Hematopoietic multipotent progenitor cell treated with erythropoietin and hydrocortisone succinate and interleukin-3 and kit ligand, for 8 days (in vitro differentiated cells): ENCODE measurements at places on chromosomes 6 and 20.

DNA sequence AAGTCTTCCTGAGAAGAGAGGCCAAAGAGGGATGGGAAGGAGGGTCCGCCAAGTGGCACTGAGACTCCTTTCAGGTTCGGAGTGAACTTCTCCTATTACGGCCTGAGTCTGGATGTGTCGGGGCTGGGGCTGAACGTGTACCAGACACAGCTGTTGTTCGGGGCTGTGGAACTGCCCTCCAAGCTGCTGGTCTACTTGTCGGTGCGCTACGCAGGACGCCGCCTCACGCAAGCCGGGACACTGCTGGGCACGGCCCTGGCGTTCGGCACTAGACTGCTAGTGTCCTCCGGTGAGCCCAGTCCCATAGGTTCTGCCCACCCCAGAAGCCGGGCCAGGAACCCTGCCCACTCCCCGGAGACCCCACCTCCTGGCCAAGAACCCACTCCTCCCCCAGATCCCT is 4.1 kb downstream of the SLC22A7 start:
- no peak for DNase-seq

DNA sequence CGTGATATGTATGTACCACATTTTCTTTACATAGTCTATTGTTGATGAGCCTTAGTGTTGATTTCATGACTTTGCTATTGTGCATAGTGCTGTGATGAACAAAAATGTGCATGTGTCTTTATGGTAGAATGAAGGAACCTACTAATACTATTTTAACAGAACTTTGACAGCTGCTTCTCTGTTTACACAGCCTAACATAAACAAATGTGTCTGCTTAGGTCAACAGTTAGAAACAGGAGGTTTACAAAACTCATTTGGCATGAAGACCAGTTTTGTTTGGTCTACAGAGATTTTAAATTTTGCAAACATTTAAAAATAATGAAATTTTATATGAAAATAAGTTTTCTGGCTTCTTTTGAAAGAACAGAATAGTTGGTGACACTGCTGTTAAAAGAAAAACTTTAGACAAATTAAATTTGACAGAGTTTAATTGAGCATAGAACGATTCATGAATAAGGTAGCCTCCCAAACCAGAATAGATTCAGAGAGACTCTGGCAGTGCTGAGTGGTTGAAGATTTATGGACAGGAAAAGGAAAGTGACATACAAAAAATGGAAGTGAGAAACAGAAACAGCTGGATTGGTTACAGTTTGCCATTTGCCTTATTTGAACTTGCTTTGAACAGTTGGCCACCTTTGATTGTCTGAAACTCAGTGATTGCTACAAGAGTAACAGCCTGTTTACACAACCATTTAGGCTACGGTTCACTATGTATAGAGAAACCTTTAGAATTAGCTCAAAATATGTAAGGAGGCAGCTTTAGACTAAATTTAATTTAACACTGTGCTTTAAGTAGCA is 715.8 kb upstream of the HS3ST5 start:
- DNase-seq = no peak

DNA sequence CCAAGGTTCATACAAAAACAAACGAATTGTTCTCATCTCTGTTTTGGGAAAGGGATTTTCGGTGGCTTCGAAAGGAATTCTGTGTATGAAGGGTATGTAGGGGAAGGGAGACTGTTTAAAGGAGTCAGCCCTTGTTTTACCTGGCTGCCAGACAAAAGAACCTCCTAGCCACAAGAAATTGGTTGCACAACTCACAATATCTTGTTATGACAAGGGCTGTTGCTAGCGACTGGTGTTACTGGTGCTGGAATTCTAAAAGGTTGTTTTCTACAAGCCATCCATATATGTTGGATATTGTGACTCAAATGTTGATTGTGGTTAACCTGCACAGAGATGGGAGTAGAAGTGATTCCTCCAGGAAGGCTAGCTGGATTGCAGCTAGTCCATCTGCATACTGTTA is 34.6 kb upstream of the CITED2 start:
- no peak for DNase-seq

GRCh38 chr6:126086560-126086959 is 100.2 kb downstream of the TRMT11 start:
- no peak for DNase-seq

DNA sequence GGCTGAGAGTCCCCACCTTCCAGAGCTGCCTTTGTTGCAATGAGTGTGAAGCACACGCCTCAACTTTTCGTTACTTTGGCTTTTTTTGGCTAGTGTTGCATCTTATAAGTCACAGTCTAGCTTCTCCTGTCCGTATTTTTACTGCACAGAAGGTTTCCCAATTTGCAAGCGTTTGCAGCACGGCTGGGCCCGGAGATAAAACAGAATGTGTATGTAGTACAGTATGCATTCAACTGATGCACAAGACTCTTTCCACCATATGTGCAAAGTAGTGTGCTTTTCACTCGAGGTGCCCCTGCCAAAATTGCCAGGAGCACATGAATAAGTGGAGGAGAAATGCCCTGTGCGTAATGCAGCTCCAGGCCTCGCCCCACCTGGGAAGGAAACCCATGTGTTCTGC is 79.6 kb downstream of the SOBP start:
- DNase-seq = no peak

DNA sequence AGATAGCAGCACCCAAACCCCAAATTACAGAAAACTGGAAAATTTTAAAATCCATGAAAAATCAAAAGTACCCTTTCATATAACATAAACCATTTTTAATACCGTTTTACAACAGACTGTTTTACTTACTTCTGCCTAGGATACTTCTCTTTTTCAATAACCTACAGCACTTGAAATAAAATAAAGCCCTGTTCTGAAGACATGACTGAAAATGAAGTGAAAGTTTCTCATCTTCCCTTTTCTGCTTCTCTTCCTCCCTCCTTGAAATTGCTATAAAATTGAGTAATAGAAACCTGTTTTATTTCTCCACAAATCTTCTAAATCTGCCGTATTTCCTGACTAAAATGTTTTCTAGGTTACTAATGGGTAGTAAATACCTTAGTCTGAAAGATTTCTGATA is 20.3 kb downstream of the MMS22L start:
- no peak for DNase-seq

DNA sequence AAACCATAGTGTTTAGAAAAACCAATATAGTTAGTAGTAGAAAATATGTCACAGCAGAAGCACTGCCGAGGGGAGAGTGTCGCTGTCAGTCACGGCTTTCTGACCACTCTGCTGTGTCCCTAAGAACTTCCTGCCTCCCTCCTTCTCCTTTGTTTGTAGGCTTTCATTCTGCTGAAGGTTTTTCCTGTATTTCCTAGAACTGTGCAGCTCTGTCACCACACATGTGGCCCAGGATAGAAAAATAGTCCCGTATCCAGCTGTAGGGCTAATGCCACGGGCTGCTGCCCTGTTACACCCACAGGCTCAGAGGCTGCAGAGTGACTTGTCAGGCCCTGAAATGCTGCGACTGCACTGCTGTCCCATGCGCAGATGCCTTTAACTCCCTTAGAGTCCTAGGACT is 52.6 kb upstream of the SYNJ2 start:
- DNase-seq = no peak

DNA sequence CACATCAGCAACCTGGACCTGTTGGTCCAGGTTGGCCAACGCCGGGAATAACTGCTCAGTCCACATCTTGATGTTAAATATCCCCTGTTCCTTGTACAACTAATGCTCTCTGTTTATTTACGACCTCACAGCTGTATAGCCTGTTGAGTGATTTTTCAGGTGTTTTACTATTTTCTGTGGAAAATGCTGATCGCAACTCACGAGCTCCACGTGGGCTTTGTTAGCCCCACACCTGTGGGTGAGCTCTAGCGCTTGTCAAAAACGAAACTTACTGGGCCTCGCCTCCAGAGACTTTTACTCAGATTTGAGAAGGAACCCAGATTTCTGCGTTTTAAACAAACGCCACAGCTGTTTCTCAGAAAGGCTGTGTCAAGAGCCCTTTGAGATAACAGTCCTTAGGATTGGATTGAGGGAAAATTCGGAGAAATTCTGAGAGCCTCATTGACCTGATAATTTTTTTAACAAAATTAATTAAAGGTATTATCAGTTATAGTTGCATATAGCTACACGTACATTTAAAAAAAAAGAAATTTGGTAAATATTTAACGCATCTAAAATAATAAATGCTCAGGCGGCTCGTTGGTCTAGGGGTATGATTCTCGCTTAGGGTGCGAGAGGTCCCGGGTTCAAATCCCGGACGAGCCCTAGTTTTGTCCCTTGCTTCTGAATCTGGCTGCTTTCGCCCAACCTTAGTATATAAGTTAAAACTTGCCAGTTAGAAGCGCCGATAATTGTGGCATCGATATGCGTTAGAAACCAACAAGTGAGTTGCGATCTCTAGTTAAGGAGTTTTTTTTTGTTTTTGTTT is 16.7 kb downstream of the HMGN4 start:
- peak; percentile 87 for DNase-seq

DNA sequence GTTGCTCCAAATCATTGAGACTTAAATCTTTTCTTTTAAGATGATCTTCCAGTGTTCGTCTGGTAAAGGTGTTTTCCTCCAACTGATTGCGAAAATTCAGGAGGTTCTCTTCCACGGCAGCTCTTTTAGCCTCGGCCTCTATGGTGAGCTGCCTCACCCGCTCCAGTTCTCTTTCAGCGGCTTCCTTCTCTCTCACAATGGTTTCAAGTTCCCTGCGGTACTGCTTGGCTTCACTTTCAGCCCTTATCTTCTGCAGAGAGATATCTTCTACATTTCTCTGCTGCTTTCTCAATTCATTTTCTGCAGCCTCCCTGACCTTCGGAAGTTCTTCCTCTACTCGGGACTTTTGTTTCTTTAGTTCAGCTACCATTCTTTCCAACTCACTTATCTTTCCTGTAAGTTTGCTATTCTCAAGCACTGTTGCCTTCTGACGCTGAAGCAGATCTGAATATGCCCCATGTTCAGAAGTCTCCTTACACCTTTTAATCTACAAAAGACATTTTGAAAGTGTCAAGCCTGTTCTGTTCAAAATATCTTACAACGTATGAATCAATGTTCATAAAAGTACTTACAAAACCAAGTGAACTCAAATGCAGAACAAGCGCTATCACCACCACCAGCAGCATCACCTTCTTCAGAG is 22.3 kb downstream of the DST start:
- no peak for DNase-seq

DNA sequence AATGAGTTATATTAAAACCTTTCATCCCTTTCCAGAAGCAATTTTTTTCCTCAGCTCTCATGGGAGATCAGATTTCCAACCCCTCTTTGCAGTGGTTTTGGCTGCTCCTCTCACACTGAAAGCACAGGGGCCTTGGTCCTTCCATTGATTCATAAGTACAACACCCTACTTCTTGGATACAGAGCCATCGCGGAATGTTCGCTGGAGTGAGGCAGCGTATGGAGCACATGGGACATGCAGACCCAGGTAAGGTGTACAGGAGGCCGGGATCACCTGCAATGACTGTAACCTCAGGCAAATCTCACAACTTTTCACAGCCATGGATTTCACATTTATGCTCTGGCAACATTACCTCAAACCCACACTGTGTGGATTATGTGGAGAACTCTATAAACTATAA is 75.2 kb upstream of the HEY2 start:
- DNase-seq = no peak

DNA sequence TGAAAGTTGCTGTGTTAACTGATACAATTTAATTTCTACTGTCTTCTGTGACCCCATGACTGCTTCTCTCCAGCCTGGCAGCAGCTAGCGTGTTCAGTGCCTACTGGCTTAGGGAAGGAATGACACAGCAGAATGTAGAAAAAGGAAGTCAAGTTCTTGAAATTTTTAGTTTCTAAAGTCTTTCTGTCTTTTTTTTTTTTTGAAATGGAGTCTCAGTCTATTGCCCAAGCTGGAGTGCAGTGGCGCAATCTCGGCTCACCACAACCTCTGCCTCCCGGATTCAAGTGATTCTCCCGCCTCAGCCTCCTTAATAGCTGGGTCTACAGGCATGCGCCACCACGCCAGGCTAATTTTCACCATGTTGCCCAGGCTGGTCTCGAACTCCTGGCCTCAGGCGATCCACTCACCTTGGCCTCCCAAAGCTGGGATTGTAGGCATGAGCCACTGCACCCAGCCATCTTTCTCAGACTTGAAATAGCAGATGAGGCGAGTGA is 39.3 kb downstream of the PCNA start:
- DNase-seq = peak; percentile 64

DNA sequence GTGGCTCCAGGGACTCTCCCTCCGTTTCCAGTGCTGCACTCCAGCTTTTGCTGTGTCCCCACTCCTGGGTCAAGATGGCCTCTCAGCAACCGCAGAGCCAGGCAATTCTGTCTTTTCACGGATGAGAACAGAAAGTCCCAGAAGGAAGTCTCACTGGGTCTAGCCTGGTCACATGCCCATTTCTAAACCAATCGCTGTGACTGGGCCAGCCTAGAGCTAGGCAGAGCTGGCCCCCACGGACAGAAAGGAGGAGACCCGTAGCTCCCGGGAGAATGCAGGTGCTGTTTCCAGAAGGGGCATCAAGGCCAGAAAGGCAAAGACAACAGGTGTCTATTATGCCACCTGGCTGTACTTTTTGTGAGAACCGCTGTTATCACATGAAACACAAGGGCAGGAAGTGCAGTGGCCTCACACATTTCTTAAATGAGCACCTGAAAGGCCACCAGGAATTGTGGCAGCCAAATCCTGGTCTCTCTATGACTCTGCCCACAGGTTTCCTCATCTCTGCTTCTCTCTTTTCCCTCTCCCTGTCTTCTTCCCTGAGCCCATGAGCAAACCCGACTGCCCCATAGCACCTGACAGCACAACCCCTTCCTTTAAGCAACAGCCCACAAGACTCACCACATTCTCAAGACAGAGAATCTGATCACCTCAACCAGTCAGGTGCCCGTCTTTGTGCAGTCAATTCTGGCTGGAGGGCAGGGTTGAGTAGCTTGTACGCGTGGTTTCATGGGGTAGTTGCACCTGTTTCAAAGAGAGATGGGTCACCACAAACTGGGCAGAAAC is 37.1 kb upstream of the B4GALT5 start:
- no peak for DNase-seq

DNA sequence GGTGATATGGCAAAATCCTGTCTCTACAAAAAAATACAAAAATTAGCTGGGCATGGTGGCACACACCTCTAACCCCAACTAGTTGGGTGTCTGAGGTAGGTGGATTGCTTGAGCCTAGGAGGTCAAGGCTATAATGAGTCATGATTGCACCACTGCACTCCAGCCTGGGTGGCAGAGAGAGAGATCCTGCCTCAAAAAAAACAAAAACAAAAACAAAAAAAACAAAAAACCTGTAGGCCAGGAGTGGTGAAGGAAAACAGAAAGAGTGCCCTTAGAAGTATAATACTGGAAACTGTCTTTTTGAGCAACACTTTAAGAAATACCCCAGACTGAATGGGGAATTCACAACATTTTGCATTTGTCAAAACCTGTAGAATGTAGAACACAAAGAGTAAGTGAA is 85.3 kb downstream of the JARID2 start:
- DNase-seq = no peak

DNA sequence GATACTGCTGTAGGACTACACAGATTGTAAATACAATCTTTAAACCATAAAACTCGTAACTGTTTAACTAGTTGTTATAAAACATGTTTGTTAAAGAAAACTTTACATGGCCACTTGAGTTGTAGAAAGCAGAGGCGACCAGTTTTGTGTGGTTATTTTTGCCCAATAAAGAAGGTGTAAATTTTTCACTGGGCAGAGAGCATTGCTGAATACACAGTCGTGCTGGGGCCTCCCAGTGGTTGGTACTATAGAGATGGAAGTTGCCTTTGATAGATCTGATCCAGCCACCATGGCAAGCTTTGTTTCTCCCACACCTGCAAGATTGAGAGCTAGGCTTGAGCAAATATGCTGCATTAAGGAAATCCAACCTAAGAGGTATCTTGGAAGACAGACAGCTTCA is 34.0 kb upstream of the YWHAB start:
- DNase-seq = no peak

GRCh38 chr6:80256691-80257090 is 150.2 kb downstream of the BCKDHB start:
- no peak for DNase-seq

GRCh38 chr6:42454428-42454791 is 2.7 kb upstream of the TRERF1 start:
- DNase-seq = peak; percentile 38
